ENCODE measurements at places on chromosomes 3 and 15.
A peak's percentile ranks its signal among the peaks of the same experiment; 100 is the strongest.

- DNase-seq: no peak
These were observed 222.6 kb upstream of the NR2F2 start for GRCh38 chr15:96107916-96108315.

- DNase-seq: no peak
These were observed 16.3 kb downstream of the RGMA start for GRCh38 chr15:93072411-93073394.

DNA sequence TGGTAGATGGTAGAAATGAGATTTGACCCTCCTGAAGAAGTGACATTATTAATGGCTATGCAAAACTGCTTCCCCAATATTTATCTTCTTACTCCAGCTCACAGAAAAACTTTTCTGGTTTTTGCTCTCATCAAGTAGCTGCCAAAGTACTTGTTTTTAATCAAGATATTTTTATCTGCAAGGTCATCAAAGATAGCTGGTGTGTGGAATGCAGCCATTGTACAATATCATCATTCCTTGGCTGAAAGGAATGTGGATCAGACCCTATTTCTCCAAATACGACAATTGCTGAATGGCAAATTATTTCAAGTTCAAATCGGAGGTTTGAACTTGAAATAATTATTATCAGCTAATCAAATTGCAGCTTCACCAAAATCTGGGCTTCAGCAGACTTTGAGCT is 126.9 kb upstream of the SLC7A14 start:
- DNase-seq: no peak

DNA sequence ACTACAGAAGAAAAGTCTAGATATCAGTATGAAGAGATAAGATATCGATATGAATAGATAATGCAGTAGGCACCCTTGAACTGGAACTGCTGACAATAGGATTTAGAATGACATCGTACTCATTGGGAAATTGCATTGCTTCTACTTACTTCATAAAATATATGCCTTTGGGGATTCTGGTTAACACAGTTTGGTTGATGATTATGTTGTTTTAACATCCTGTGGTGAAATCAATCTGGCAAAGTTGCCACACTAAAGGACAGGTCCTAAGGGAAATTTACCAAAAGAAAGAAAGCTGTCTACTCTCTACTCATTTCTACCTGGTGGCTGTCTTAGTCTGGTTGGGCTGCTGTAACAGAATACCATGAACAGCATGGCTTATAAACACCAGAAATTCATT is 417.4 kb upstream of the DPH6 start:
- no peak for DNase-seq

GRCh38 chr15:48928877-48929538 is 34.7 kb downstream of the SHC4 start:
- peak; percentile 56 for DNase-seq

GRCh38 chr3:192905980-192906678 is 11.5 kb downstream of the MB21D2 start:
- DNase-seq: no peak

GRCh38 chr3:149917124-149917667 is 53.5 kb downstream of the PFN2 start:
- no peak for DNase-seq

GRCh38 chr3:14340960-14341708 is 61.3 kb upstream of the SLC6A6 start:
- DNase-seq: no peak

DNA sequence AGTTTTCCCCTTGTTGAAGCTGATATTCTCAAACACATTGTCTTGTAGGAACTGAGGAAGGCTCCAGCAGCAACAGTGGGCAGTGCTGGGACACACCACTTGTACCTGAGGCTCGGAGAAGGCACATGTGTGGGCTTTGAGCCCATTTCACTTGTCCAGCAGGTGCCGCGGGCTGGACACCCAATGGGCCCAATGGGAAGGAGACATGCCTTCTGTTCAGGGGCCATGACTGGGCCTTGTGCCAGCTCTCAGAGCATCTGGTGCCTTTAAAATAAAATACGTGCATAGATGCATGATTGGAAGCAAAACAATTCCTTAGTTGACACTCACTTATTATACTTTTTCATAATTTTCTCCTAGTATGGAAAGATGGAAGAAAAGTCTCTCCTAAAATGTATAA is 334.2 kb downstream of the KLF13 start:
- DNase-seq: no peak

DNA sequence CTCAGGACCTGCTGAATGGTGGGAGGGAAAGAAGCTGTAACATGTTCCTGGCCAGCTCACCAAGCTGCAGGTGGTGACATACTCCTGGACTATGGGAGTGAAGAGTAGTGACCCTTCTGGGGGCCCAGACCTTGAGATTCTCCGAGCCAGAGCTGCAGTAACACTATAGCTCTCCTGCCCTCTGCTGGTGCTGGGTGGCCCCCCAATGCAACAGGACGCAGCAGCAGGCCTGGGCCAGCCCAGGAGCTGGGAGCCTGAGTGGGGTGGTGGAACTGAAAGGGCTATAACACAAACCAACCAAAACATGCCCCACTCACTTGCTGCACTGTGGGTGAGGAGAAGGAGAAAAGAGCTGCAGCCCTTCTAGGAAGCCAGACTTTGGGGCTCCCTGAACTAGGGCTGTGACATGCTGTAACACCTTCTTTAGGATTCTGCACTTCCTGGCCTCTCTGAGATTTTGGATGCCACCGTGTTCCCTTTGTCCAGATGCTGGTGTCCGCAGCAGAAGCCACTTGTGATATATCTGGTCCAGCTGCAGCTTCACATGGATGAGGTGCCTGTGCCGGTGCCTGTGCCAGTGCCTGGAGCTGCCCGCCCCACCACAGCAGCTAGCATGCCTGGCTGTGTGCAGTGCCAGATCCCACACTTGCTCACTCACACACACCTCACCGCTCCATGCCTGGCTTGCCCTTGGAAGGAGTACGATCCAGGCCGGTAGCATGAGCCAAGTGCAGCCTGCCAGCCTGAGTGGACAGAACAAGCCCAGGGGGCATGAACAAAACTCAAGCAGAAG is 636.8 kb upstream of the KCNMB2 start:
- DNase-seq: no peak

DNA sequence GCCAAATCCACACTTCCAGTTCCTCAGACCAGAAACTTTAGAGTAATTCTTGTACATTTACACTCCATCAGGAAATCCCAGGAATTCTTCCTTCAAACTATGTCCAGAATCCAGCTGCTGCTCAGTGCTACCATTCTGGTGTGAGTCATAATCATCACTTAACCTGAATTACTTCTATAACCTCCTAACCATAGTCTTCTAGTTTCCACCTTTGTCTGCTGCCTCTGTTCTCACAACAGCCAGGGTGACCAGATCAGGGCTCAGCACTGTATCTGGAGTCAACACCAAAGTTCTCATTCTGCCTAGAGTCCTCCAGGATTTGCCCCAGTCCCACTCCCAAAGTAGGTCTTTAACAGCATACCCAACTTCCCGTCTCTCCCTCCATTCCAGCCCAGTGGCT is 3.4 kb downstream of the CLDND1 start:
- no peak for DNase-seq

- DNase-seq: no peak
These were observed 7.4 kb downstream of the ZXDC start for GRCh38 chr3:126468028-126468891.

DNA sequence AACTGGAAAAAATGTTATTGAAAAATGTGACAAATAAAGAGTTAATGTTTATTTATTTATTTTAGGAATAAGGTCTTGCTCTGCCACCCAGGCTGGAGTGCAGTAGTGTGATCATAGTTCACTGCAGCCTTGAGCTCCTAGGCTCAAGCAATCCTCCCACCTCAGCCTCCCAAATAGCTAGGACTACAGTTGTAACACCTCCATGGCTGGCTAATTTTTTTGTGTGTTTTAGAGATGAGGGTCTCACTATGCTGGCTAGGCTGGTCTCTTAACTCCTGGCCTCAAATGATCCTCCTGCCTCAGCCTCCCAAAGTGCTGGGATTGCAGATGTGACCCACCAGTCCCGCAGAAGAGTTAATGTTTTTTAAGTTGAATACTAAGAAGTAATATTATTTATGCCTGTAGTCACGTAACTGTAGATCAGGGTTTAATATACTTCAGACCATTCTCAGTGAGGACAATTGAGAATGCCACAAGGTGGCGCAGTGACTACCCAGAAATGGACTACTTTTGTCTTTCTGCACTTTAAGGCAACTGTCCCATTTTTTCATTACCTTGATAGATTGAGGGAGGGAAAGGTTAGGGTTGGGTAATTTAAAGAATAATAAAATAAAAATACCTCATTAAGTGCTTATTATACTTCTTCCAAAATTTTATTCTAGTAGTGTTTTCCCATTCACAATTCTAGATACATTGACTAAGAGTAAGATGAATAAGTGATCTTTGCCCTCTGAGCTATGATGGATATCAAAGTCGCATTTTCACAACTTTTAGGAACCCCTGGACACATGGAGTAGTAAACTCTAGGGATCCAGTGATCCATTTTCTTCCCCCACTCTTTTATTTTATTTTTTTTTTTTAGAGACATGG is 6.0 kb downstream of the MUC13 start:
- DNase-seq: peak; percentile 30

GRCh38 chr3:179168918-179169317 is 20.8 kb downstream of the PIK3CA start:
- no peak for DNase-seq

DNA sequence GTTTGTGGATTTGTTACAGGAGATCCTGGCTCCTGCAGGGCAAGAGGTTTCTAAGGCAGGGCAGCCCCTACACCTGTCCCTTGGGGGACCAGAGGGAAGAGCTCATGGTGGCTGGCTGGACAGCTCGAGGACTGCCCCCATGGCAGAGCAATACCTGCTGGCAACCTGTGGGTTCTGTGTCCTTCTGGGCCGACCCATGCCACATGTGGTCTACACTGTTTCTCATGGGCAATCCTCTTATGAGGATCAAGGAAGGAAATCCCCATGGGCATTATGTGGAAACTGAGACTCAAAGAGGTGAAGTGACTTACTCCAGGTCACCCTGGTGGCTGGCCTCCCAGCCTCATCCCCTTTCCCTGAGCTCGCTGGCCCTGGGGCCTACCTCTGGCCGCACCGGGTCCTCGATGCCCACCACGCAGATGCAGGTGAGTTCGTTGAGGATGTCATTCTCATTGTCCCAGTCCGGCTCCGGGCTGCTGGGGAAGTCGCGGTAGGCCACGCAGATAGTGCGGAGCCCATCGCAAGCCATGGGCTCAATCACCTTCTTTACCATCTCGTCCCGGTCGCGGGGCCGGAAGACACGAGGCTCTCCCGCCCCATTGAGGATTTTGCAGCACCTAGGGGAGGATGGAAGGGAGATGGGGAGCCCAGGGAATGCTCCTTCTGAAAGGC is 37.5 kb upstream of the SEC13 start:
- no peak for DNase-seq

GRCh38 chr15:47663101-47663500 is 54.2 kb upstream of the SEMA6D start:
- no peak for DNase-seq

GRCh38 chr3:148901987-148902791 is 37.1 kb downstream of the CPA3 start:
- DNase-seq: no peak

DNA sequence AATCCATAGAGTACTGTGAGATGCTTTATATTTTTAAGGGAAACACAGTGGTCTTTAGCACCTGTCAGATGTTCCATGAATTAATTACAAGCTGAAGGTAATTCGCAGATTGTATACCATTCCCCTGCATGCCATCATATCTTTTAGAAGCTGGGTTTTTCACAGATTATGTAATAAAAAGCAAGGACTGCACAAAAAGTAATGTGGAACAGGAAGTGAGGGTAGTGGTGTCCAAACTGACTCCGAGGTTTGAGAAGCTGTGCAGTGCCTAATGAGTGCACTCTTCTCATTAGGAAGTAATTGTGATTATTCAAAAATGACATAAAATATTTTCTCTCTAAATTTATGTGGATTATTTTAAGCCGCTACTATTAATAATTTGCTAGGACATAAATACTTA is 123.2 kb downstream of the GOLIM4 start:
- DNase-seq: no peak

DNA sequence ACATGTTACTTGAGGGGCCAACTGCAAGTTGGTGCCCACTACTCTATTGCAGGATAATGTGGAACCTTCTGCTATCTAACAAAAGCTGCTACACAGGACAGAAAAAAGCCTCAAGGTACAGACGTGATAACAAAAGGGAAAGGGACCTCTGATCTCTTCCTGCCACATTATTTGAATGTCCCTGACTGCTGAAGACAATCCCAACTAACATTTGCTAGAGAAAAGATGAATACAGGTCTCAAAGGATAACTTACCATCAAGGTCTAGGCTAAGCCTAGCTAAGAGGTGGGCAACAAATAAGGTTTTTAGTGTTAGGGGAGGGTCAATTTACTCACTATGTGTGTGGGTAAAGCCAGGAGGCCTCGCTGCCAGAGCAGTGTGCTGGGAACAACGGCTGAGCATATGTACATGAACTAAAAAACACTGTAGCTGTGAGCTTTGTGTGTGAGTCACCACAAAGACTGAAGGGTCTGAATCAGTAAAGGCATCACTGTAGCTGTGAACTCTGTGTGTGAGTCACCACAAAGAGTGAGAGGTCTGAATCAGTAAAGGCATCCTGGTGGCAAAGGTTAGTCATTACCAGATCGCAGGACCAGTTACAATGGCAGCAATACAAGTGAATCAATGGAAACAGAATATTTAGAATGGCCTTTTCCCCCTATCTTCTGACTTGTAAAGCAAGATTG is 111.7 kb downstream of the LMLN start:
- DNase-seq: peak; percentile 44

- no peak for DNase-seq
These were observed 100.7 kb downstream of the TIGIT start for GRCh38 chr3:114394551-114394950.

- no peak for DNase-seq
These were observed 30.9 kb downstream of the ARNT2 start for GRCh38 chr15:80434926-80435720.

DNA sequence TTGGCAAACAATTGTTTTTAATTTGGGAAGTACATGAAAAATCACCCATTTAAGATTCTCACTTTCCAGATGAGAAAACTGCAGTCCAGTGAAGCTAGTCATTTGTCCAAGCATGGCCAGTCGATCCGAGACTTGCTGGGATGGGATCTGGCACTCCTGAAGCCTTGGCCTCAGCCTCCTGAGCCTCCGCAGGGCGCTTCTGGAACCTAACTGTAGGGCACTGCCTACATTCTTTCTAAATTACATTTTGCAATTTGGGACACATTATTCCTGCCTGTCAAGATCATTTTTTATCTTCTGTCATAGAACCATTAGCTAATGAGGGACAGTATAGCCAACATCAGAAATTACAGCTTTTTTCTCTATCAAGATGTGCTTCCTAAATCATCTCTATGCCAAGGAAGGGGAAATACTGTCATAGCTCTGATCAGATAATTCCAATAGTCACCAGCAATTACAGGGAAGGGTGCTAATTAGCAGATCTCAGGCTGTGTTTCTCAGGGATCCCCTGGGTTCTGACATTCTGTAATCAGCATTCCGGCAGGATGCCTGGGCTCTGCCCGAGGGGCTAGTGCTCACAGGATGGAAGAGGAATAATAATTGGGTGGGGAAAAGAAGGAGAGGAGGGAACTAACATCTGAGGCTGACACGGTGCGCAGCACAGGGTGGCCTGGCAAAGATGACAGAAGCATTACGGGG is 28.3 kb downstream of the ANAPC13 start:
- DNase-seq: no peak

GRCh38 chr3:15380980-15381890 is 46.1 kb downstream of the METTL6 start:
- DNase-seq: no peak
